Fibroblast of gingiva (primary cell): ENCODE measurements at places on chromosomes 1 and 21.

GRCh38 chr21:39144191-39144590 lies 39.1 kb downstream of the PSMG1 start:
- DNase-seq: no peak

DNA sequence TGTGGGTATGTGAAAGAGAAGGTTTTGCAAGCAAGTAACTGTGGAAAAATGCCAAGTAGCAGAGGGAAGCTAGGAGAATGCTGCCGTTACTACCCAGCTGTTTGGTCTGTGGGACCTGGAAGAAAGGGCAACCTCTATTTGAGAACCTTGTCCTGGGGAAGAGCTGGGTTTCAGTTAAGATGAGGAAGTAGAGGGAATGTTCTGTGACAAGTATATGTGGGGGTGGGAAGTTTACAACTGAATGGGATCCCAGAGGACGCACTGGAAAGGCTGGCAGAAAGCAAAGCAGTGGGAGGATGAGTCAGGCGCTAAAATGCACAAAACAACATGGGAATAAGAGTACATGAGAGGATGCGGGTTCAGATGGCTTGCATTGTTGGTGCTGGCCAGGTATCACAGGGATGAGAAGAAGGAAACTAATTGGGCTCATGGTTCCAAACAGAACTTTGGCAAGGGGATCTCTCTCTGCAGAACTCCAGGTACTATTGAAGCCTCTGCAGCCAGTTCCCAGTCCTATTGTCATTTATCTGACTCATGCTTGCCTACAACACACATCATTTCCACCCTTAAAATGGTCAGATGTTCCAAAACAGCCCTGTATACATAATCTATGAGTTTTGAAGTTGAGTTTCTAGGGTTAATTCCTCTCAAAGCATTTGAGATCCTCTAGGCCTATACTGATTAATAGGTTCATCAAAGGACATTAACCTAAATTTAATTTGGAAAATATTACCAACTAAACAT lies 88.5 kb upstream of the VAV3 start:
- peak; percentile 52 for DNase-seq

DNA sequence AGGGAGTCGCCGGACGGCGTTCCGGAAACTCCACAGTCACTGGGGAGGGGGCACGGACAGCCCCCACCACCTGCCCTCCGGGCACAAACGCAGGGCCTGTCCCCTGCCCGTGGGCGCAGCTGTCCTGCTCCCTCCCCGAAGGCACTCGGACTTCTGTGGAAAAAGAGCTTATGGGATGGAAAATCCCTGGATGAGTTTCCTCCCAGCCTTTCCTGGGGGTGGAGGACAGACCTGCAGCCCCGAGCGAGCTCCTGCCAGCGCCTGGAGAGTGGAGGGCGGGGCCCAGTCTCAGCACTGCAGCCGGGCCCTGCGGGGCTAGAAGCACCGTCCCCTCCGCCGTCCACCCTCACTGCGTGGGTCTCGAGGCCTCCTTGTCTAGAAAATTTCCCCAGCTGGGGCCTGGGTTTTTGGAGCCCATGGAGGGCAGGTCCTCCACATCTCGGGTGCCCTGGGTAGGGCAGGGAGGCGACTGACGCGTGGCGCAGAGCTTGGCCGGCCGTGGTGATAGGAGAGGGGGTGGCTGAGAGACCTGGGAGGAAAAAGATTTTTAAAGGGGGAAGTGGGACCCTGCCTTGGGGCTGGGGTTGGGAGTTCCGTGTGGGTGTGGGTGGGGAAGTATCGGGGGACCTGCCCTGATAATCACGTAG lies 6.4 kb upstream of the COL6A1 start:
- DNase-seq: no peak

GRCh38 chr1:162997499-162998285 lies 71.5 kb upstream of the RGS4 start:
- DNase-seq: peak; percentile 34

GRCh38 chr21:16034446-16035190 lies 304.8 kb downstream of the USP25 start:
- DNase-seq: no peak

GRCh38 chr1:14100919-14101318 lies 400.9 kb downstream of the PRDM2 start:
- no peak for DNase-seq

- DNase-seq: peak; percentile 10
These were observed 20.7 kb upstream of the ABCB10 start for GRCh38 chr1:229579059-229579673.

DNA sequence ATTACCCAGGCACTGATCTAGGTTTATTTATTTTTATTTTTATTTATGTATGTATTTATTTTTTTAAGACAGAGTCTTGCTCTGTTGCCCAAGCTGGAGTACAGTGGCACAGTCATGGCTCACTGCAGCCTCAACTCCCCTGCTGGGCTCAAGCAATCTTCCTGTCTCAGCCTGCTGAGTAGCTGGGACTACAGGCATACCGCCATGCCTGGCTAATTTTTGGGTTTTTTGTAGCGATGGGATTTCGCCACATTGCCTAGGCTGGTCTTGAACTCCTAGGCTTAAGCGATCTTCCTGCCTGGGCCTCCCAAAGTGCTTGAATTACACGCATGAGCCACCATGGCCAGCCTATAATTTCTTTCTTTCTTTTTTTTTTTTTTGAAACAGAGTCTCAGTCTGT lies 9.4 kb downstream of the PHACTR4 start:
- DNase-seq: no peak

- no peak for DNase-seq
These were observed 8.6 kb upstream of the C1orf159 start for GRCh38 chr1:1124508-1124785.

GRCh38 chr1:169271098-169271497 lies 96.5 kb downstream of the NME7 start:
- DNase-seq: no peak
